ENCODE measurements at places on chromosomes 1 and 21. TPM values are rescaled to one million over a fixed set of nuclear protein-coding genes. Genes with fewer than 3 reads are reported as not detected.

The EVA1C gene
- 5.5 TPM for total RNA-seq

The HMCN1 gene
- 76.6 TPM for total RNA-seq

The OR2L8 gene
- total RNA-seq: not detected

The C1QA gene
- not detected for total RNA-seq

The MANEAL gene
- total RNA-seq: 0.76 TPM

The NID1 gene
- 39.9 TPM for total RNA-seq

The LCE1E gene
- total RNA-seq: not detected

The DOCK7 gene
- total RNA-seq: 67.6 TPM

The TNFRSF9 gene
- total RNA-seq: 0.65 TPM

The ITGB2 gene
- 19.7 TPM for total RNA-seq

The OR2L3 gene
- not detected for total RNA-seq

The GNAT2 gene
- 0.22 TPM for total RNA-seq

The TMEM9 gene
- total RNA-seq: 64.3 TPM
